Germinal center (tissue), 1 donor: ENCODE measurements at places on chromosomes 1 and 21.

GRCh38 chr1:18572022-18572880 lies 58.4 kb upstream of the PAX7 start:
- no peak for DNase-seq

- no peak for DNase-seq
These were observed 179.2 kb downstream of the GIPC2 start for GRCh38 chr1:78224861-78225552.

- DNase-seq = no peak
These were observed 455.5 kb upstream of the ADAMTS5 start for GRCh38 chr21:27422435-27422834.

- no peak for DNase-seq
These were observed 120.7 kb downstream of the CRB1 start for GRCh38 chr1:197388801-197389200.

DNA sequence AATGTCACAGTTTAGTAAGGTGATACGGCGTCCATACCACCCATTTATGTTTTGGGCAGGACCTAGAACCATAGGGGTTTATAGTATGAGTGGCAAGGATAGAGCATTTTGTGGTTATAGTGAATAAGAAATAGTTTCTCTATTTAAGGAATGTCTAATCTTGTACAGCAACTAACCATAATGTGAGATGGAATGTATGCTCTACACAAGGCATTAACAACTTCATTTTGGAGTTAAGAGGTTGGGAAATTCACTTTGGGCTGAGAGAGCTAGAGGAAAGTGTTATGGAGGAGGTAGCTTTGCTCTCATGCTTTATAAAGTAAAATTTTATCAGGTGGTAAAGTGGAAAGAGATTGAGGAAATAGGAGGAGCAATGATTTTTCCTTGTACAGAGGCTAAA lies 3.0 kb upstream of the MCL1 start:
- DNase-seq = no peak

GRCh38 chr1:211511947-211512346 lies 20.0 kb upstream of the RD3 start:
- DNase-seq = no peak
